Activated T-cell treated with anti-CD3 and anti-CD28 coated beads, Interleukin-2, amount 50 U/mL, for 4 hours (primary cell): ENCODE measurements at places on chromosomes 16 and 17. TPM values are rescaled to one million over a fixed set of nuclear protein-coding genes. Genes with fewer than 3 reads are reported as not detected.

The FBXL16 gene
- total RNA-seq = 4.8 TPM

The ZFP3 gene
- total RNA-seq = 2.2 TPM

The RAP1GAP2 gene
- 0.29 TPM for total RNA-seq

The PLCD3 gene
- 3.5 TPM for total RNA-seq

- DNase-seq = no peak
Measured at GRCh38 chr17:33970279-33970678, 284.8 kb upstream of the CCL2 start.

DNA sequence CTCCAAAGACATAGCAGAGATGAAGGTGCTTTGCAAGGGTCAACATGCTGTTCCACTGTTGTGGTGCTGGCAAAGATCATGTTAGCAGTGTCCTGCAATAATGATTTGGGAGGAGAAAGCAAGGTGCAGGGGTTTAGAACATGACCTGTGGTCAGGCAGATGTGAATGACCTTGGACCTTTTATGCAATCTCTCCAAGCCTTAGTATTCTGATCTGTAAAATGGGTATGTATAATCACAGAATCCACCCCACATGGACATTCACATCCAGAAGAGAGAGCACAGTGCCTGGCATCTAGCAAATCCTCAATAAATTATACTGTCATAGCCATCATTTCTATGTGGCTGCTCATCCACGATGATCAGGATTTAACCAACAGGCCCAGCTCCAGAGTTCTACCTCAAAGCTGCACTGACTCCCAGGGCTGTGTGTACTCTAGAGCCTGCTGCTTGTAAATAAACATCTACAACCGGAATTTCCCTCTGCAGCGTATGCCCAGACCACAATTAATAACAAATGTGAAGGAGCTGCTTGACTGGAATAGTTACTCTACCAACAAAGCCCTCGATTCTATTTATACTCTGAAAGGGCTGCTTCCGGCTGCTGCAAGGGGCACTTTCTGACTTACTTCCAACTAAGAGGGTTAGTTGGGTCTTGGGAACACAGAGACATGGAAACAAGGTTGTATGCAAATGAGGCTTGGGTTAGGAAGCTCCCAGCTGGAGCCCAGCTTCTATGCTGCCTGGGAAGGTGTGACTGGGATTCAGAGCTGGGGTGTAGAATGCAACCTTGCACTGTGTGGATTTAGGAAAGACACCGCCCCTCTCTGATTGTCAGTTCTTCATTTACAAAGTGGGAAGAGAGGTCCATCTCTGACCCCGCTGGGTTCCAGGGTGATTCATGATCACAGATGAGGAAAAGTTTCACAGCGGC, 265.2 kb downstream of the XYLT1 start:
- DNase-seq = no peak

DNA sequence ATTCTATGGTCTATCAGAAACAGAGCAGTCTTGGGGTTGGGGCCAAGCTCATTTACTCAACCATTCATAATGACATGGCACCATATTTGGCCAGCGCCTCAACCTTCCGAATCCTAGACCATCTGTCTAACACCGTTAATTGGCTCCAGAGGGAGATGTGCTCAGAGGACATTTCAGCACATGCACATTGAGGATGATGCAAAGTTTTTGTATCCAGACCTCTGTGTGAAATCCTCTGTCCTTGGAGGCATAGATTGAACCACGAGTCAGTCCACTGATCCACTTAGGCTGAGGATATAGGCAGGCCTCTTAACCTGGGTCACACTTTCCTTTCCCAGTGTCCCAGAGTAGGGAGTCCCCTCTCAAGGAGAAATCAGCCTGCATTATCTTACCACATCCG, 85.5 kb downstream of the SHISA6 start:
- no peak for DNase-seq

The CTRL gene
- total RNA-seq = 10.4 TPM

DNA sequence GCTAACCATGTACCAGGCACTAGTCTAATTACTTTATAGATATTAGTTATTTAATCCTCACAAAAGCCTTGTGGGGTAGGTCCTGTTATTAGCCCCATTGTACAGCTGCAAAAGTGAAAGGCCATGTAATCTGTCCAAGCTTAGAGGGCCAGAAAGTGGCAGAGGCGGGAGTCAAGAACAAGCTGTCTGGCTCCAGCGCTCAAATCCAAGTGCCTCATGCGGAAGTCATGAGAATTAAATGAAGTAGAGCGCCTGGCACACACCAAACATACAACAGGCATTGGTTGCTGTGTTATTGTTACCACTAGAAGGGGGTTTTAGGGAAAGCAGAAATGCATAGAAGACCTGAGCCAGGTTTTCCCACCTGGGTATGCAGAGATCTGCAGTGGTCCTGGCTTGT, 1.2 kb downstream of the AQP8 start:
- no peak for DNase-seq

- DNase-seq = peak; percentile 34
Measured at GRCh38 chr17:794876-795275, 12.7 kb downstream of the MRM3 start.

- DNase-seq = no peak
Measured at GRCh38 chr17:72407336-72407909, 286.6 kb downstream of the SOX9 start.

GRCh38 chr17:61088556-61088955, 311.1 kb upstream of the TBX2 start:
- DNase-seq = no peak

GRCh38 chr17:2580661-2581060, 12.8 kb upstream of the PAFAH1B1 start:
- DNase-seq = no peak

DNA sequence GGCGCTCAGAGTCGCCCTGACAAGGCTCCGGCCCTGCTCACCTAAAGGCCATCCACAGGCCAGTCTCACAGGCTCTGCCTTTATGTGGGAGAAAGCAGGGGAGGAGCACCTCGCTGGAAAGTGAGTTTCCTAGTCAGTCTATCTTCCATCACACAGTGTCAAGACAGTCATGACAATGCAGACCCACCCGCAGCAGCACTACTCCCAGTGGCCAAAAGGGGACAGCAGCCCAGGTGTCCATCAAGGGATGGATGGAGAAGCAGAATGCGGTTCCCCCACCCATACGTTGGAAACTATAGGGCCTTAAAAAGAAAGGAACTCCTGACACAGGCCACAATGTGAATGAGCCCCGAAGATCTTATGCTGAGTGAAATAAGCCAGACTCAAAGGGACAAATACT, 226.8 kb downstream of the ENGASE start:
- DNase-seq = no peak

- DNase-seq = no peak
Measured at GRCh38 chr17:45580924-45581323, 90.4 kb upstream of the PLEKHM1 start.

GRCh38 chr17:81396722-81397313, 1.6 kb downstream of the BAHCC1 start:
- DNase-seq = no peak

- DNase-seq = no peak
Measured at GRCh38 chr16:88533381-88533917, 36.8 kb upstream of the ZC3H18 start.

The TSNAXIP1 gene
- total RNA-seq = 1.4 TPM

DNA sequence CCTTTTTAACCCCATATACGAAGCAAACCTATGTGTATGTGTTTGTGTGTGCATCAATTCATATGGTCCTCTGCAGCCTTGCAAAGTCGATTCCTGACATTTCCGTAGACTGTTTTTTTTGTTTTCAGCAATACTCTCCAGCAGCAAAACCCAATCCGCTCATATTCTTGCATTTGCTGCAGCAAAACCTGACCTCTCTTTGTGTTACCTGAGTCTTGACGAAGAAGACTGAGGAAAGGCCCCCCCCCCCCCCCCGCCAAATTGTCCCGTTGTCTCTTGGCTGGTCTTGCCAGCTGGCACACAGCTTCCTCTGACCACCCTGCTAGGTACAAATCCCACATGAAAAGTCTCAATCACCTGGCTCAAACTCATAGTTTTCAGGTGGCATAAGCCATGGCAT, 494.7 kb downstream of the WWOX start:
- DNase-seq = no peak

The FN3K gene
- 1.3 TPM for total RNA-seq

The MVD gene
- total RNA-seq = 44.4 TPM
